ENCODE measurements at places on chromosomes 5 and 9. TPM values are rescaled to one million over a fixed set of nuclear protein-coding genes. Genes with fewer than 3 reads are reported as not detected.
A peak's percentile ranks its signal among the peaks of the same experiment; 100 is the strongest.

GRCh38 chr9:125942125-125942524, 195.0 kb downstream of the PBX3 start:
- no peak for DNase-seq
- H3K4me1 ChIP-seq = no peaks in the 10 kb centered on the region
- H3K36me3 ChIP-seq = no peaks in the 10 kb centered on the region
- H3K27me3 ChIP-seq = no peaks in the 10 kb centered on the region
- H3K27ac ChIP-seq = no peak overlapping the region
- H3K4me3 ChIP-seq = no peak overlapping the region

DNA sequence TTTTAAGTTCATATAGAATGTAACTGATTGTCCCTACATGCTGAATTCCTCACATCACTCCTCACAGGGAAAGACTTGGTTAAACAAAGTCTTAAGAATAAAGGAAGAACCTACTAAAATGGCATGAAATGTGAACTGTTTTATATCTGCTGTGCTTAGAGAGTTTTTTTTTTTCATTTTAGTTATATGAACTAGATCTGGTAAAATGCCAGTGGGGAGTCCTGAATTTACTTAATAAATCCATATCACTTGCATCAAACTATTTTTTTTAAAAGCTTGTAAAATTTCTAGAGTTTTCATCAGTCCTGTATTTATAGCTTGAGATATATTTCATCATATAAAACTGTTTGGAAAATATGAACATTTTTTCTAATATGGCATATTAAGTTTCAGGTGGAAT, 1528.6 kb downstream of the EFNA5 start:
- no peaks in the 10 kb centered on the region for H3K27me3 ChIP-seq
- H3K4me3 ChIP-seq = no peak overlapping the region
- no peak overlapping the region for H3K27ac ChIP-seq
- H3K36me3 ChIP-seq = no peaks in the 10 kb centered on the region
- H3K4me1 ChIP-seq = no peaks in the 10 kb centered on the region

DNA sequence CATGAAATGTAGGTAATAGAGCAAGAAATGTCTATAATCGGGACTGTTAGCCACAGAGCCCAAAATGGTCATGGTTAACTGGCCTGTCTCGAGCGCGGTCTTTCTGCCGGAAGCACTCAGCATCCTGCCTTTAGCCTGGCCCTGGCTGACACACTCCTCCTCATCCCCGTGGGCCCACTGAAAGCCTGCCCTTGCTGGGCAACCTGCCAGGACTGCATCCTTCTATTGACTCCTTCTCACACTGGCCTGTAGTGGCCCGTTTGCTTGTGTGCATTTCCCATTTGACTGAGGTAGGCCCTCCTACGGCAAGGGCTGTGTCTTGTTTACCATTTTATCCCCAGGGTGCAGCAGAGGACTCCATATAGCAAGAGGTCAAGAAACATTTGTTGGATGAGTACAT, 215.7 kb downstream of the ATPSCKMT start:
- H3K27me3 ChIP-seq = no peaks in the 10 kb centered on the region
- H3K27ac ChIP-seq = no peak overlapping the region
- H3K4me3 ChIP-seq = no peak overlapping the region
- no peaks in the 10 kb centered on the region for H3K36me3 ChIP-seq
- H3K4me1 ChIP-seq = no peaks in the 10 kb centered on the region

DNA sequence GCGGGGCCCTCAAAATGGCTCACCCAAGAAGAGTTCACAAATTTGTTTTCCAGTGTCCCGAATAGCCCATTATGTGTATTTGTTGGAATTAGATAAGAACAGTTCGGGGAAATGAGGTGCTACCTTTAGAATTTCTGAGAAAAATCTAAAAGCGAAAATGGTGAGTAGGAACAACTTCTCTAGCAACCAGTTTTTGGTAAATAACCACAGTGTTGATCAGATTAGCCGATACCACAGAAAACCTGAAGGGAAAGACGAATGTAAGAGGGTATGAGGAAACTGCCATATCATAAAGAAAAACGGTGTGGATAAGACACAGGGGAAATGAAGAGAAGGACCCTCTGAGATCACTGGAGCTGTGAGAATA, 31.0 kb downstream of the ADAM19 start:
- H3K27ac ChIP-seq = no peak overlapping the region
- DNase-seq = no peak
- H3K4me1 ChIP-seq = peaks cover 28% of the 10 kb centered on the region
- no peaks in the 10 kb centered on the region for H3K27me3 ChIP-seq
- no peaks in the 10 kb centered on the region for H3K36me3 ChIP-seq

- no peak overlapping the region for H3K4me3 ChIP-seq
- DNase-seq = no peak
- H3K27me3 ChIP-seq = no peaks in the 10 kb centered on the region
- no peaks in the 10 kb centered on the region for H3K36me3 ChIP-seq
- no peak overlapping the region for H3K27ac ChIP-seq
Observed at GRCh38 chr5:78778538-78778937, 130.0 kb upstream of the LHFPL2 start.

DNA sequence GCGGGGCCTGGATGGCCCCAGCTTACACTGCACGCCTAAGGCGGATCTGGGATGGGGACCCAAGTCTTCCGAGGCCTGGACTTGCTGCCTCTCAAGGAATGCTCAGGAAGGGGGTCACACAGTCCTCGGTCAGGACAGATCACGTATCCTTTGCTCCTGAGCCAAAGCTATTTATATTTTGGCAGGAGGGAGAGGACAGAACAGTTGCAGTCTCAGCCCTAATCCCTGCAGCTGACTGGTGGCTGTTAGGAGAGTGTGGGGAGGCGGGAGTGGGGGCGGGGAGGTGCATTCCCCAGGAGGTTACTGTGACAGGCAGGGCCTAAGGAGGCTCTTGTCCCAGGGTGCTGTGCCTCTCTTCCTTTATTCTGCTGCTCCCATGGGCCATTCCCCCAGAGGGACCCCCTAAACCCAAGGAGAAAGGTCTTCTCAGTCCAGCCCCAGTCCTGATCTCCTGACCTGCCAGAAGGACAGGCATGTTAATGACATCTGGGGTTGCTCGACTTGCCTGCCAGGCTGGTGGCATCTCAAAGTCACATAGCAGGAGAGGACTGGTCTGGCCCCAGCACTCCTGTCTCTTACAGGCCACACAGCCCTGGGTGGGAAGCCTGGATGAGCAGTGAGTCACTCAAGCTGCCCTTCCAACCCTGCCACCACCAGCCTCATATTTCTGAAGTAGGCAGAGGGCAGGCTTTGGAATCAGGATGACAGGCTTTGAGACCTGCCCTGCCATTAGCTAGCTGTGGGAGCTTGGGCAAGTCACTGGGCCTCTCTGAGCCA, 51.9 kb downstream of the COL27A1 start:
- no peak overlapping the region for H3K4me3 ChIP-seq
- H3K36me3 ChIP-seq = peaks cover 20% of the 10 kb centered on the region
- H3K27me3 ChIP-seq = no peaks in the 10 kb centered on the region
- peaks cover 42% of the 10 kb centered on the region for H3K4me1 ChIP-seq

DNA sequence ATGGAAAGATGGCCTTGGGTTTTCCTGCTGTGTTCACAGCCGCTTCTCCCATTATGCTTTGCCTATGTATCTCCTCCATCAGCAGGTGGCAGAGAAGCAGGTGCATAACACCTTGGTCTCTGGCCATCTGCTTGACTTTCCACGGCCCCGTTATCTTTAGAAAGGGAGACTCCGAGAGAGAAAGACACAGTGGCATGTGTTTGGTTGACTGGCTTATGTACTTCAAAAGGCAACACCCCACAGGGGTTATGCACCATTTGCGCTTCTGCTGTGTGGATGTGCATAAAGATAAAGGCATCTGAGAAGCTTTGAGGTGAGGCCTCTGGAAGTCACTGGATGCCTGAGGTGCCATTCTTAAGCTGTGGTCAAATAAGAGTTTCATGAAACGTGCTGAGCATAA, 138.4 kb downstream of the EGFLAM start:
- no peak for DNase-seq
- H3K27ac ChIP-seq = no peak overlapping the region
- H3K27me3 ChIP-seq = no peaks in the 10 kb centered on the region
- no peaks in the 10 kb centered on the region for H3K4me1 ChIP-seq
- no peak overlapping the region for H3K4me3 ChIP-seq
- H3K36me3 ChIP-seq = no peaks in the 10 kb centered on the region

DNA sequence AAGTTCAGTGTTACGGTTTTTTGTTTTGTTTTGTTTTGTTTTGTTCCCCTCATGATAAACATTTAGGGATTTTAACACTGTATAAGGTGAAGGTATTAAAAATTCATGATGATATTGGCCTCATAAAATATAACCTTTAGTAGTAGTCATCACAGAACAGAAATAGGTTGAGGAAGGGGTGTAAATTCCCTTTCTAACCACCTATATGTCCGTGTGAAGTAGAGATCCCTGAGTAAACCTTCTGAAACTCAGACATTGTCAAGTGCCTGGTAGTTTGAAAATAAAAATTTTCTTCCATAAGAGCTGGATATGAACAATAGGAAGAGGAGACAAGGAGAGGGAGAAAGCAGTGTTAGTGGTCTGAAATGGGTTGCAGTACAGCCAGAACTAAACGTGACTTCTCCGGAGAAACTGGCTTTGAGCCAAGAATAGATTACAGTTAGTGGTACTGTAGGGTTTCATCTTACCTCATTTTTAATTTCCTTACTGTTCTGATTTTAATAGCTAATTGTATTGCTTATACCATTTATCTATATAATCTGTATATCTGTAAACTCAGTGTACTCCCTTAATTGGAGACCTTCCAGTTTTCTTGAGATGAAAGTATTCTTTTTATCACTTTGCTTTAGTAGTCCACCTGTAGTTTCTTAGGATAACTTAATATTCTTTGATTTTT, 18.3 kb downstream of the UGCG start:
- no peaks in the 10 kb centered on the region for H3K27me3 ChIP-seq
- H3K4me3 ChIP-seq = no peak overlapping the region
- no peak for DNase-seq
- H3K27ac ChIP-seq = no peak overlapping the region
- peaks cover 7% of the 10 kb centered on the region for H3K36me3 ChIP-seq

GRCh38 chr9:87119328-87119881, 172.1 kb upstream of the GAS1 start:
- H3K36me3 ChIP-seq = no peaks in the 10 kb centered on the region
- H3K4me3 ChIP-seq = no peak overlapping the region
- peaks cover 9% of the 10 kb centered on the region for H3K4me1 ChIP-seq

DNA sequence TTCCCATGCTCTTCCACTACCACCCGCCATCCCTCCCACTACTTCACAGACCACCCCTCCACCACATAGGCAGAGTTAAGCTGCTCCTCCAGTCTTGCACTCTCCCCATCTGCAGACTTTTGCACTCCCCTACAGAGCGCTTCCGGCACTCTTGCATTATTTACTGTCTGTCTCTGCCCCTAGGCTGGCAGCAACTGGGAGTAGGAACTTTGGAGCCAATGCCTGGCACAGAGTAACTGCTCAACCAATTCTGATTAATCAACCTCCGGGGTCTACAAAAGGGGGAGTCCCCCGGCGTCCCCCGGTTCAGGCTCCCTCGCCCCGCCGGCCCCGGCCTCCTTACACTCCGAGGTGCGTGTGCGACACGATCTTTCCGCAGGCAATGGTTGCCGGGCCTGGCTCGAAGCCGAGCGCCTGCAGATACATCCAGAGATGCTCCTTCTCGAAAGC, 498 bp downstream of the HAUS6 start:
- peaks cover 23% of the 10 kb centered on the region for H3K4me1 ChIP-seq
- peak overlapping the region; percentile 53 for H3K4me3 ChIP-seq
- H3K27ac ChIP-seq = peak overlapping the region; percentile 98
- no peak for DNase-seq
- H3K27me3 ChIP-seq = no peaks in the 10 kb centered on the region
- H3K36me3 ChIP-seq = peaks cover 9% of the 10 kb centered on the region

GRCh38 chr9:134738869-134739659, 97.5 kb downstream of the COL5A1 start:
- DNase-seq = peak; percentile 90
- H3K4me1 ChIP-seq = peaks cover 37% of the 10 kb centered on the region
- no peak overlapping the region for H3K27ac ChIP-seq
- H3K4me3 ChIP-seq = no peak overlapping the region

DNA sequence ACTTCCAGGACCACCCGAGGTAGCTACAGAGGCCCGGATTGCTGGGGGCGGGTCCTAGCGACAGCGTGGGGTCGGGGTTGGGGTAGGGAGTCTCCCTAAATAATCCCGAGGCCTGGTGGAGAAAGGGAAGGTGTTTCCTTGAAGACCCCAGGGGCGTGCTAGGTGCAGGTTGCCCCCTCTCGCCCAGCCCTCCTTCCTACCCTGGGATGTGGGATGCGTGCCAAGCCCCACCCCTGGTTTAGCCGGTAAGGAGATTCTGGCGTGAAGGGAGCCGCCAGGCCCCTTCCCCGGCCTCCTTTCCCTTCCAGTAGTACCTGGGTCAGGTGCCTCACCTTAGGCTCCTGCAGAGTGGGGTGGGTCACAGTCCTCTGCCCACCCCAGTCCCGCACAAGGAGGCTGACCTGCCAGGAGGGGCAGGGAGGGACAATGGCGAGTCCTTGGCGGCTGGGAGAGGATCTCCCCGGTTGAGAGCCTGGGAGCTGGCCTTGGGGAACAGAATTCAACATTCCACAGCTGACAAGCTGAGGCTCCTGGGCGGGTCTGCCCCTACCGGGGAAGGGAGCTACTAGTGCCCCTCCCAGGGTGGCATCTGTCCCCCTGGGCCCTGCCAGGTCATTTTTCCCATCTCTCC, 674 bp downstream of the TSPAN17 start:
- no peak for DNase-seq
- H3K27ac ChIP-seq = no peak overlapping the region
- H3K27me3 ChIP-seq = no peaks in the 10 kb centered on the region
- peaks cover 26% of the 10 kb centered on the region for H3K36me3 ChIP-seq

DNA sequence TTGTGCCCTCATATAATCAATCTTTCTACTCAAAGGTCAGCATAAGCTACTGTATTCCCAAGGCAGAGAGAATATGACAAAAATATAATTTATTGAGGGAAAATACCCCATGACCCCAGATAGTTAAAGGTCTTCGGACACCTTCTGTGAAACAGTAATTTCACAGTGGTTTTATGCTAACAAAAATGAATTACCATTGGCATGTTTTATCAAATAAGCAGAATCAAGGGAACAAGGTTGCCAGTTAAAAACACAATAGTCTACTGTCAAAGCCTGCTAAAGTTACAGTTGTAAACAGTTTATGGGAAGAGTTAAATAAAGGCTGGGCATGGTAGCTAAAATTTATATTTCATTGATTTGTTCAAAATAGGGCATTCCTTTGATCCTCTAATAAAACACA, 154.3 kb downstream of the GIN1 start:
- no peak overlapping the region for H3K27ac ChIP-seq
- H3K36me3 ChIP-seq = no peaks in the 10 kb centered on the region
- H3K4me3 ChIP-seq = no peak overlapping the region
- no peak for DNase-seq
- no peaks in the 10 kb centered on the region for H3K27me3 ChIP-seq

GRCh38 chr9:6439051-6439703, 26.2 kb downstream of the UHRF2 start:
- peaks cover 7% of the 10 kb centered on the region for H3K36me3 ChIP-seq
- H3K4me1 ChIP-seq = no peaks in the 10 kb centered on the region
- no peaks in the 10 kb centered on the region for H3K27me3 ChIP-seq
- H3K27ac ChIP-seq = no peak overlapping the region
- DNase-seq = no peak

- no peak overlapping the region for H3K4me3 ChIP-seq
- DNase-seq = no peak
- no peaks in the 10 kb centered on the region for H3K27me3 ChIP-seq
- H3K4me1 ChIP-seq = peaks cover 24% of the 10 kb centered on the region
- H3K27ac ChIP-seq = no peak overlapping the region
Observed at GRCh38 chr9:98639133-98639532, 69.6 kb downstream of the GABBR2 start.

- no peak overlapping the region for H3K4me3 ChIP-seq
- no peaks in the 10 kb centered on the region for H3K36me3 ChIP-seq
- DNase-seq = no peak
- H3K4me1 ChIP-seq = no peaks in the 10 kb centered on the region
Observed at GRCh38 chr5:57777174-57777581, 294.6 kb upstream of the ACTBL2 start.

- no peaks in the 10 kb centered on the region for H3K36me3 ChIP-seq
- DNase-seq = no peak
- H3K27me3 ChIP-seq = no peaks in the 10 kb centered on the region
Observed at GRCh38 chr9:111176511-111176910, 138.2 kb upstream of the LPAR1 start.

The ZNF300 gene
- 27.0 TPM for polyA plus RNA-seq

The NOTCH1 gene
- polyA plus RNA-seq = 62.2 TPM

The HAVCR2 gene
- polyA plus RNA-seq = 8.5 TPM
